Fibroblast of skin of left quadriceps (primary cell): ENCODE measurements at places on chromosomes 2 and 18.

DNA sequence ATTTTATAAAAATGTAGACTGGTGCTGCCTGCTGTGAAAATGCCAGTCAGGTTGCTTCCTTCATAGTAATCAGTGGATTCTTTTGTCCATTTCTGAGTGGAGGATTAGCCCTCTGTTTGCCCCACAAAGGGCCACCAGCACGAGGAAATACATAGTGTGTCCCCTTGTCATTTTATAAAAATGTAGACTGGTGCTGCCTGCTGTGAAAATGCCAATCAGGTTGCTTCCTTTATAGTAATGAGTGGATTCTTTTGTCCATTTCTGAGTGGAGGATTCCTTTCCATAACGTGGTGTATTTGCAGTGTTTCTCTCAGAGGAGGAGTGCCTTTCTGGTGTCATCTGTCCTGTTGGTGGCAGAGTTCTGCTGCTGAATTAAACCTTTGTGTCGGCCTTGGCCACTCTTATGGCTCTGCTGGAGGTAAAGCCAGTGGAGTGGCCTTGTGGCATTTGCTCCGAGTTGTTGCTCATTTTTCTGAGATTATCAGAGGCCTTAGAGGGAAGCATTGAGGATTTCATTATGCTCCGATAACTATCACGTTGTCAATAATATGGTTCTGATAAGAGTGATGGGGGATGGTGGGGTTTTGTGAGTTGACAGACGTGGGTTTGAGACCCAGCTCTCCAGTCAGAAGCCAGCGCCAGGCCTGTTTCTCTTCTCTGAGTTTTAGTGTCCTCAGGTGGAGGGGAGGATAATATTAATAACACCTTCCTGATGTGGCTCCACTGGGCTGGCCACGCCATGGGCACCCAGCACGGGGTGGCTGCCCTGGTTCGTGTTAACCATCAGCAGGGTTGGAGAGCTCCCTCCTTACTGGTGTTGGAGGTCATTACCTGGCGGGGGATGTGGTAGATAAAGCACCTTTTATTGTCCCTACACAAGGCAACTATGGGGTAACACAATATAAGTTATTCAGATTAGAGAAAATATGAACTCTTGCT lies 96.6 kb downstream of the NEDD4L start:
- no peak for DNase-seq

GRCh38 chr18:51162617-51163016 lies 34.9 kb downstream of the MEX3C start:
- DNase-seq: no peak

DNA sequence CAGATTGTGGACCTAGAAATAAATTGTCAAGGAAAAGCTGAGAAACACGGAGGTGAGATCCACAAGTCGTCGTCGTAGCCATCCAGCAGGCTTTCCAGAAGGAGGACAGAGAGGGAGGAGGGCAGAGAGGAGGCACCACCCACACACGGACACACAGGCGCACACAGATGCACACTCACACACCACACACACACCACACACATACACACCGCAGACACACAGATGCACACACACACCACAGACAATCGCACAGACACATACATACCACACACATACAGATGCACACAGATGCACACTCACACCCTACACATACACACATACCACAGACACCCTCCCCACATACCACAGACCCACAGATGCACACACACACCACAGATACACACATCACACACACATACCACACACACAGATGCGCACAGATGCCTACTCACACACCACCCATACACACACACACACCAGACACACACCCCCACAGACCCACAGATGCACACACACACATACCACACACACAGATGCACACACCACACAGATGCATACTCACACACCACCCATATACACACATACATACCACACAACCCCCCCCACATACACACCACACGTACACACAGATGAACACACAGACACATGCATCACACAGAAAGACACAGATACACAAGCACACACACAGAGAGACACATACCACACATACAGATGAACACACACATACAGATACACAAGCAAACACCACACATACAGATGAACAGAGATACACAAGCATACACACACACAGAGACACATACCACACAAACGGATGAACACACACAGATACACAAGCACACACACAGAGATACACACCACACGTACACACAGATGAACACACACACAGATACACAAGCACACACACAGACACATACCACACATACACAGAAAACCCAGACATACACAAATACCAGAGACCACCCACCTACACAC lies 12.7 kb upstream of the BOK start:
- no peak for DNase-seq

GRCh38 chr18:58967751-58968254 lies 103.1 kb downstream of the ZNF532 start:
- no peak for DNase-seq

DNA sequence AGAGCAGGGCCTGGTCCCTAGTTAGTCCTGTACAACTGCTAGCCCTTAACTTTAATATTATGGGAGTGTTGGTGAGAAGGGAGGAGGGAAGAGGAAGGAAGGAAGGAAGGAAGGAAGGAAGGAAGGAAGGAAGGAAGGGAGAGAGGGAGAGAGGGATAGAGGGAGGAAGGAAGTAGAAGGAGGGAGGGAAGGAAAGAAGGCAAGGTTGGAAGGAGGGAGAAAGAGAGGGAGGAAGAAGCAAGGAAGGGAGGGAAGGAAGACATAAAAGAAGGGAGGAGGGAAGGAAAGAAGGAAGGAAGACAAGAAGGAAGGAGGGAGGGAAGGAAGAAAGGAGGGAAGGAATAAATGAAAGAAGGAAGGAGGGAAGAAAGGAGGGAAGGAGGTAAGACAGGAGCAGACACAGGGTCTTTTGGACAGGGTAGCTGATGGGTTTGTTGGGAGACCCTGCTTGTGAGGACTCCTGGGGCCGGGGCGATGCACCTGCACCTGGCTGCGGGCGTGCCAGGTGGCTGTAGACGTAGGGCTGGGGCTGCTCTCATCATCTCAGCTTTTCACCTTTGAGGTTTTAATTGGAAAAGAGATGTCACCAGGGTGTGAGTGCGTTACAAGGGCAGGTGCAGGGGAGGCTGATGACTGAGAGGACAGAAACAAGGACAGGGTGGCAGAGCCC lies 5.9 kb upstream of the POMC start:
- DNase-seq: no peak

GRCh38 chr2:32802877-32803276 lies 143.9 kb upstream of the LTBP1 start:
- no peak for DNase-seq
